ENCODE measurements at places on chromosomes 5 and 9.

- no peak for DNase-seq
Observed at GRCh38 chr9:72997387-72997995, 44.6 kb upstream of the ALDH1A1 start.

- DNase-seq = peak; percentile 68
Observed at GRCh38 chr5:11234501-11234911, 473.5 kb upstream of the DAP start.

- peak; percentile 18 for DNase-seq
Observed at GRCh38 chr9:134054891-134055811, 12.7 kb downstream of the BRD3 start.

- no peak for DNase-seq
Observed at GRCh38 chr9:129523943-129524581, 96.8 kb downstream of the C9orf50 start.

- no peak for DNase-seq
Observed at GRCh38 chr5:74301576-74301975, 339.0 kb downstream of the ENC1 start.

- DNase-seq = no peak
Observed at GRCh38 chr5:179235416-179236400, 109.6 kb downstream of the ADAMTS2 start.

- no peak for DNase-seq
Observed at GRCh38 chr5:180137401-180138213, 66.0 kb upstream of the RNF130 start.

DNA sequence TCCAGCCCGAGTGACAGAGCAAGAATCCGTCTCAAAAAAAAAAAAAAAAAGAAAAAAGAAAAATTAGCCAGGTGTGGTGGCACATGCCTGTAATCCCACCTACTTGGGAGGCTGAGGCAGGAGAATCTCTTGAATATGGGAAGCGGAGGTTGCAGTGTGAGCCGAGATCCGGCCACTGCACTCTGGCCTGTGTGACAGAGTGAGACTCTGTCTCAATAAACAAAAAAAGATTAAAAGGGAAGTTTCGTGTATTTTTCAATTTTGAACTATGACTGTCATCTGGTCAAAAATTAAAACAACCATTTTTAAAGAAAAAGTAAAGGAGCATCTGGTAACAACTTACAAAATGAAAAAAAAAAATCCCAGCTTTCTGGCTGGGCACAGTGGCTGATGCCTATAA lies 36.3 kb upstream of the PLIN2 start:
- DNase-seq = no peak
